Left lung (tissue), 14 donors: ENCODE measurements at places on chromosomes 4 and X.

GRCh38 chrX:8755116-8755515 is 23.2 kb upstream of the ANOS1 start:
- DNase-seq = no peak

DNA sequence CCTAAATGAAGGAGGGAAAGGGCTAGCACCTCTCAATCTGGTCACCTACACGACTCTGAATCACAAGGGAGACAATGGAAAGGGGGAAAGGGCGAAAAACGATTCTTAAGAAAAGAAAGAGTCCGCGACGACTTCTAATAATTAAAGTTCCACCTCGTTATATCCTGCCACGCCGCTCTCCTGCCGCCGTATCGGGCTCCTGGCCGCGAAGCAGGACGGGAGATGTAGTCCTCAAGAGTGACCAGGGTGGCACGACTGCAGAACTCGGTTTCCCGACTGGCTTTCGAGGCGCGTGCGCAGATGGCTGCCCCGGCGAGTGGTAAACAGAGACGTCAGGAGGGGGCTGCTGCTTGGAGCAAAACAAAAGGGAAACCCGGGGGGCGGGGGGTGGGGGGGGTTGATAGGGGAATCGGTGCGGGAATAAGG is at the start of gene FOXO4:
TSS of gene FOXO4 (plus strand) at position 297 of the 426 bp plus-strand sequence. CDS start 678 bp downstream, outside the sequence.
- peak; percentile 77 for DNase-seq

GRCh38 chr4:138311771-138312535 is 69.8 kb upstream of the SLC7A11 start:
- DNase-seq = no peak

- no peak for DNase-seq
Measured at GRCh38 chr4:2494992-2495391, 26.1 kb downstream of the RNF4 start.

DNA sequence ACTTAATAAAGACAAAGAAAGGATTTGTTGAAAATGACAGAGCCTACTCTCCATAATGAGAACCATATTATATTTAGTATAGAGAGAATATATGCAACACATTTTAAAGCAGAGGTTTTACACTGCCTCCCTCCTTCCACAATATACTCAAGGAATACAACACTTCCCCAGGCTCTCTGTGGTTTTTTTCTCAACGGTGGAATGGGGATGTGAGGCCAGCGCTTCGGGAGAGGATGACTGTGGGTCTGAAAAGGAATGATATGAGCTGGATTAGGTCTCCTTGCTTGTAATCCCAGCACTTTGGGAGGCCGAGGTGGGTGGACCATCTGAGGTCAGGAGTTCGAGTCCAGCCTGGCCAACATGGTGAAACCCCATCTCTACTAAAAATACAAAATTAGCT is 348.7 kb upstream of the KLF3 start:
- no peak for DNase-seq

DNA sequence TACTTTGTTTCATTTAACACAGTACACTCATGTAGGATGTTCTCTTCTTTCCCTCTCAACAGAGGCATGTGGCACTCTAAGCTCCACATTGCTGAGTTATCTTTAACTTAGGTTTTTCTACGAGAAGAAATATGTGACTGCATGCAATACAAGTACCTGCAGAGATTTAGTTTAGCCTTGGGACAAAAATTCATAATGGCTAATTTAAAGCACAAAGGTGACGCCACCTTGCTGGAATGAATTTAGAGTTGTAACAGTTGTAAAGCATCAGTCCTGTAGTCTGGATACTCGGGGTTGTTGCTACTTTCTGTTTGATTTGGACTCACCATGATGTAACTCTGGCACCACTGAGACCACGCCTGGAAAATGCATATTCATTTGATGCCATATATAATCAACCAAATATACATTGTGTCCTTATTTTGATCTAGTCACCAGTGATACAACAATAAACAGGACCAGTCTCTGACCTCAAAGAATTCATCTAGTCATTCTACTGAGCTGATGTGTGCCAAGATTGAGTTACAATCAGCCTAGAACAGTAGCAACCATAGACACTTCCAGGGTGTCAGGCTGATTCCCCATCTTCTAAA is 451.0 kb upstream of the ZFP42 start:
- DNase-seq = no peak

DNA sequence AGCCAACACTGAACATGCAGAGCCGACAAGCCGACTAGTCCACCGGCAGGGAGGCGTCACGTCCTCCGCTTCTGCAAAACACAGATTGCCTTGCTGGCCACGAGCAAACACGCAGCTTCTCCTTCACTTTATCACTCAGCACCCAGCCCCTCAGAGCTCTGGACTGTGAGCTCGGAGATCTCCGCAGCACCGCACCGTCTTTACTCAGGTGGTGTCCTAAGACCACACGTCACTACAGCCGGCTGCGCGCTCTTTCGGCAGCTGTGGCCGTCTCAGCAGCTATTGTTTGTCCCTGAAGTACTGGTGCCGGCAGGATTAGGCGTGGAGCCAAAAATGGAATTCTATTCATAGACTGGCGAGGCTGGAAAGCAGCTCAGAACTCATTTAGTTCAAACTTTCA is 72.0 kb downstream of the FAT1 start:
- DNase-seq = peak; percentile 66

DNA sequence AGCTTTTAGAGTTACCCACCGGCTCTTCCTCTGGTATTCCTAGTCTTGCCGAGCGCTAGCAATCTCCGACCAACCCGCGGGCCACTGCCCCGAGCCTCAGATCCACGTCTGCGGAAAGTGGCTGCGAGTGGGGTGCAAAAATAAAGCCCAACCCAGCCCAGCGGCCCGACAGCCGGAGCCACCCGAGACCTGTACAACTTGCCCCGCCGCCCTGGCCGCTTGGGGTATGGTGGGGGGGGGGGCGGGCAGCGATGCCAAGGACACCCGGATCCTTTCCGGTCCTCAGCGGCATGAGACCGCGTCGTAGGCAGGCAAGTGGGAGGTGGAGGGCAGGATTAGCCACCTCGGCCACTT is 1.6 kb downstream of the SLITRK4 start:
- no peak for DNase-seq

DNA sequence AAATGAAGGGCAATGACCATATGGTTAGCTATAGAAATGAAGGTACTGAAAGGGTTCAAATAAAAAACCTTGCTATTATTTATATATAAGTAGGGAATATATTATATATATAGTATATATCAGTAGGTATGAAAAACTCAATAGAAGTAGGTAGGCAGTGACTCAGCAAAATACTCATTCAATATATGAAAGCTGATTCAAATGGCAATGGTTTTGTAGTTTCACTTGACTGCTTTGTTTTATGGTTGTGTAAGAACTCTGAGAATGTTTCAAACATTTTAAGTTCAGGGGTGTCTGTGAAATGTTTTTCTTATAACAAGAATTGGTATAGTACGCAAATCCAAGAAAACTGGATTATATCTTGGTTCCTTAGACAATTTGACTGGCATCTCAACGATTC is 4.1 kb downstream of the ZNF280C start:
- DNase-seq = no peak

- DNase-seq = no peak
Measured at GRCh38 chrX:37314531-37314930, 34.6 kb upstream of the PRRG1 start.

- no peak for DNase-seq
Measured at GRCh38 chr4:61596606-61597340, 396.6 kb downstream of the ADGRL3 start.

DNA sequence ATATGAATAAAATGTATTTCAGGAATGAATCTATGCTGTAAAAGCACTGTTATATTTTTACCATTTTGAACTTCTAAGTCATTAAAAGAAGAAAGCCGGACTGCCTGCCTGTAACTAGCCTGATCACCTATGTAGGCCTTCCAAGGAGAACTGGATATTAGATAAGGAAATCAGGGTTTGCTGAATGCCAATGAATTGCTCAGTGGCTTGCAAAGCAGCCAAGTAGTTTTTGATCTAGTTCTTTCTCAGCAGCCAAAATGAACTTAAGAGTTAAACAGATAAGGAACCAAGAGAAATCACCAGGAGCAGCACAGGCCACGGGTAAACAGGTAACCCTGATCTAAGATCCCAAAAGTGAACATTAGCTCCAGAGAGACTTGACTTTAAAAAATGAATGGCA is 3.3 kb downstream of the ANXA5 start:
- DNase-seq = no peak

GRCh38 chr4:32589853-32590252 is 1869.7 kb downstream of the PCDH7 start:
- no peak for DNase-seq

- DNase-seq = no peak
Measured at GRCh38 chr4:90996813-90997212, 869.6 kb downstream of the CCSER1 start.

DNA sequence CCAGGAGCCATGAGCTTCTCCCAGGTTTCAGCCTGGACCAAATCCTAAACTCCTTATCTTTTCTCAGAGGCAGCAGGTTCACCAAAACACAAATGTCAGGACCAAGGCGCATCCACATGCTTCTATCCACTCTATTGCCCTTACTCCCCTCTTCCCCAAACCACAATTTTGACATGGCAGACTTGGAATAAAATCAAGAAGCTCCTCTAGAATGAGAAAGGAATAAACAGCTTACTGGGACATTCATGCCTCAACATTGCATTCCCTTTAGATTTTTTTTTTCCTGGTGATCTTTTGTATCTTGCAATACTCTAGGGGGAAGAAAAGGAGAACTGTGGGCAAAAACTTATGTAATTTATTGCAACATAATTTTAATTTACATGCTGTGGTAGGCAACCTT is 119.1 kb downstream of the TSPAN5 start:
- no peak for DNase-seq

- DNase-seq = no peak
Measured at GRCh38 chrX:23035493-23035892, 35.7 kb downstream of the DDX53 start.

GRCh38 chr4:30717208-30718020 is 2.8 kb upstream of the PCDH7 start:
- DNase-seq = peak; percentile 79

GRCh38 chrX:68940601-68941000 is 111.8 kb downstream of the EFNB1 start:
- no peak for DNase-seq

- no peak for DNase-seq
Measured at GRCh38 chrX:71542825-71543224, 9.9 kb downstream of the OGT start.

- DNase-seq = no peak
Measured at GRCh38 chrX:22110729-22111494, 78.8 kb downstream of the PHEX start.

DNA sequence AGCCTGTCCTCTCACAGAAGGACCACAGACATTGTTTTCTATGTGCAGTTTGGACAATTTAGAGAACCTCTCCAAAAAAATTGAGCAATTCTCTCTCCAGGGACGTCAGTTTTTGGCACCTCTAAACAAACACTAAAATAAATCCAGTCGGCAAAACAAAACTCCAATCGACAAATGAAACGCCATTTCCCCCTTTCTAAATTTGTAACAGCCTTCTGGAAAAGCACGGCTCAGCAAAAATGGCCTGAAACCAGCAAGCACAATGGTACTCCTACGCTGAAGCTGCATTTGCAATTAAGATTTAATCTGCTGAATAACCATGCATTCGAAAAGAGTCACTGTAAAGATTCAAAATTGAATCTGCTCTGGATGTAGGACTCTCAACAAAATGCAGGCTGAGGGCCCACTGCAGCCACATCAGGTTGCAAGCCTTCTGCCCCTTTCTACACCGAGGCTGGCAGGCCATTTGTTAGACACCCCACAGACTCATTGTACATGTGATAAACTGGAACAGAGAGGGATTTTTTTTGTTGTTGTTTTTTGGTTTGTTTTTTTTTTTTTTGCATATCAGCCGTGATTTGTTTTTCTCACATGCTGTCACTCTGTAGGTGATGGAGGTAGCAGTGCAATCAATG is 79.9 kb upstream of the MAP3K15 start:
- DNase-seq = no peak

- no peak for DNase-seq
Measured at GRCh38 chr4:6963139-6963611, 53.5 kb downstream of the TBC1D14 start.

GRCh38 chr4:187321711-187322110 is 598.1 kb upstream of the FAT1 start:
- DNase-seq = no peak

DNA sequence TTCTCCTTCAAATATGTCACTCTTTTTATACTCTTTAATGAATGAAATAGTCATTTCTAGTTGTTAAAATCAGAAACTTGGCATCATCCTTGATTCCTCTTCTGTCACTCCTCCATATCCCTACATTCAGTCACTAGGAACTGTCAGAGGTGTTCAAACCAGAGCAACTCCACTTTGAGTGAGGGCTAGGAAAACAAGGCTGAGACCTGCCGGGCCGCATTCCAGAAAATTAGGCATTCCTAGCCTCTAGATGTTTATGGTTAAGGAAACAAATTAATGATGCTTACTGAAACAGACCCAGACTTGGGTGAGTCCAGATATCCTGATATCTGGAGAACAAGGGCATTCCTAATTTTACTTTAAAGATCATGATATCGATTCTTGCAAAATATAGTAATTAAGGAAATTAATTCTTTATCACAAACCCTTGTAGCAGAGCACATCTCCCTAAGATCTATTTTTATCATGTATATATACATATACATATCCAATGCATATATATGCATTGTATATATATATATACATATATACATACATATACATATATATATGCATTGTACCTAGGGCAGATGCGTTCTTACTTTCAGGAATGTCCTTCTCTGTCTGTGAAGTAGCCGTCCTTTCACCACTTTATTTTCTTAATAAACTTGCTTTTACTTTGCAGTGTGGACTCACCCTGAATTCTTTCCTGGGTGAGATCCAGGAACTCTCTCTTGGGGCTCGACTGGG is 98.4 kb upstream of the GC start:
- no peak for DNase-seq

DNA sequence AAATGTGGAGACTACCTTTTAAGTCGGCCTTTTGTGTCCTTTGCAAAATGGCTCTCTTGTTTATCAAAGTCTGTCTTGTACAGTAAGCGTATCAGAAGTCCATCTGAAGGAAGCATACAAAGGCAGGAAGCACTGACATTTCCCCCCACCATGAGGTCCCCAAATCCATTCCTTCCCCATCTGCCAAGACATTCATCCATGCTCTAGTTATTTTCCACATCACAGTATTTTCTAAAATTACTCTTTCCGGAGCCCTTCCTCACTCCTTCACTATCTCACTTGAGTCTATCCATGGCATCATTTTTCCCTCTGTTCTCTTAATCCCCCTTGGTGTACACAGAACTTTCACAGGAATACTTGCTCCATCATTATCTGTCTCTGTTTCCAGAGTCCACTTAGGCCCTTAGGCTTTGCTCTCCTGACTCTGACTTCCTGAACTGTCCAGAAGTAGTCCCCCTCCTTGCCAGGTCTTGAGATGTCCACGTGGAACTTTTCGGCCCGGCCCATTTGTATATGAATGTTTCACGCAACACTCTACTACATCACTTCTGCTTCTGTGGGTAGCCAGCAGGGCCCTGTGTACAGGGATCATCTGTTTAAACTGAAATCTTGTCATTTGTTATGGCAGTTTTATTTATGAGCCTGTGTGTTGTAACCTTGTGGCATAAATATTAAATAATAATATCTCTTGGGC is 2.1 kb downstream of the SEL1L3 start:
- no peak for DNase-seq

- DNase-seq = no peak
Measured at GRCh38 chrX:28659269-28659668, 72.0 kb downstream of the IL1RAPL1 start.
